ENCODE measurements at places on chromosomes 13 and 19. TPM values are rescaled to one million over a fixed set of nuclear protein-coding genes. Genes with fewer than 3 reads are reported as not detected.

CCL25 gene
- total RNA-seq = 10.0 TPM

DNA sequence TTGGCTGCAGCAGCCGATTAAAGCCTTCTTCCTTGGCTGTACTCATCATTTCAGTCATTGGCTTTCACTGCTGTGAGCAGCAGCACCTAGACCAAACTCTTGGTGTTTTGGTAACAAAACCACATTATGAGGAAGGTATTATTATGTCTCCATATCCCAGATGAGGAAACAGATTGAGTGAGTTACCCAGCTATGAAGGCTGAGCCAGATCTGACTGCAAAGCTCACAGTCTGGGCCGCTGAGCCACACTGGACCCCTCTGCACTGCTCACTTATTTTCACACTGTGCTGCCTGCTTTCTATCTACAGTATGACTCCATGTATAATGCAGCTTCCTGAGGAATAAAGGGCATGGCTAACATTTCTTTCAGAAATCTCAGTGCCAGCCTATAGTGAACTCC is 24.5 kb downstream of the CRYL1 start:
- H3K4me3 ChIP-seq = no peak overlapping the region
- DNase-seq = no peak
- no peaks in the 10 kb centered on the region for H3K4me1 ChIP-seq
- H3K36me3 ChIP-seq = peaks cover 10% of the 10 kb centered on the region

- H3K4me1 ChIP-seq = no peaks in the 10 kb centered on the region
- no peaks in the 10 kb centered on the region for H3K27me3 ChIP-seq
- H3K36me3 ChIP-seq = peaks cover 11% of the 10 kb centered on the region
- no peak for DNase-seq
Measured at GRCh38 chr13:95267662-95268342, 33.4 kb downstream of the ABCC4 start.

DNA sequence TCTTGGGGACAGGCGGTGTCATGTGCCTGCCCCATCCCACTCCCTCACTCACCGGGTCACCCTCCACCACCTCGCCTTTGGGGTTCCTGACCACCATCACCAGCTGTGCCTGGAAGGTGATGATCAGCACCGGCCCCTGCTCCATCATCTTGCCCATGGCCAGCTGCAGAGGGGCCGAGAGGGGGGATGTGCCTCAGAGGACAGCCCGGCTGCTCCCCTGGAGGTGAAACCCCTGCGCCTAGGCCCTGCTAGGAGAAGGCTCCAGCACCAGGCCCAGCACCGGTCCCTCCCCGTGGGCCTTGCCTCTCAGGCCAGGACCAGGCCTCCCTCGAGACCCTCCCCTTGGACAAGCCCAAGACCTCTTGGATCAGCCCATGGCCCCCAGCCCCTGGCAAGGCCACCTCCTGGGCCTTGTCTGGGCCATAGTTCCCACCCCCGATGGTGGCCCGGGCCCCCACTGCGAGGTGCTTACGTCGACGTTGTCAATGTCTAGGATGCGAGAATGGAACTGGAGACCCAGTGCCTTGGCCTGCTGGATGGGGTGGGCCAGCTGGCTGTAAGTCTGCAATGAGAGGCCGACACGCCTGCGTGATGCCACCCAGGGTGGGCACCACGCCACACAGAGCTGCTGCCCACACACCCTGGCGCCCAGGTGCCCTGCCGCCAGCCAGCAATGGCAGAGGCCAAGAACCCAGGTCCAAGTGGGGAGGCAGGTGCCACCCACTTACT is 1.8 kb upstream of the CTXN1 start:
- peaks cover 14% of the 10 kb centered on the region for H3K4me1 ChIP-seq
- H3K27me3 ChIP-seq = no peaks in the 10 kb centered on the region
- peaks cover 12% of the 10 kb centered on the region for H3K36me3 ChIP-seq
- no peak overlapping the region for H3K27ac ChIP-seq
- no peak for DNase-seq

DNA sequence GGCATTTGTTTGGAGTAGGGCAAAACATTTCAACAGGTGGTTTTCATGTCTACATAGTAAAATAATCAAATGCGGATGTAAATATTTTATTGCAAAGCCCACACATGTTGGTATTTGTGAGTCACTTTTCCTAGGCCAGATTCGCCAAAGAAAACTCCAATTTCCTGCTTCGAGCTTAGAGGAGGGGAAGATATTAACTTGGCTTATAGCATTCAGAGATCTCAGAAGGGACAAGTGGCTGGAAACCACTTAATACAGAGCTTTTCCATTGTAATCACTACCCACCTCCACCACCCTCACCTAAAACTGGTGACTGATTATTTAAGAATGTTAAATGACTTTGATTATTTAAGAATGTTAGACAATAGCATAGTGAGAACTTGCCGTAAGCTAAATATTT is 530.6 kb upstream of the SPRY2 start:
- no peak overlapping the region for H3K4me3 ChIP-seq
- H3K36me3 ChIP-seq = no peaks in the 10 kb centered on the region
- H3K27me3 ChIP-seq = no peaks in the 10 kb centered on the region
- peaks cover 4% of the 10 kb centered on the region for H3K4me1 ChIP-seq
- no peak overlapping the region for H3K27ac ChIP-seq

TICAM1 gene
- total RNA-seq = 15.2 TPM

DNA sequence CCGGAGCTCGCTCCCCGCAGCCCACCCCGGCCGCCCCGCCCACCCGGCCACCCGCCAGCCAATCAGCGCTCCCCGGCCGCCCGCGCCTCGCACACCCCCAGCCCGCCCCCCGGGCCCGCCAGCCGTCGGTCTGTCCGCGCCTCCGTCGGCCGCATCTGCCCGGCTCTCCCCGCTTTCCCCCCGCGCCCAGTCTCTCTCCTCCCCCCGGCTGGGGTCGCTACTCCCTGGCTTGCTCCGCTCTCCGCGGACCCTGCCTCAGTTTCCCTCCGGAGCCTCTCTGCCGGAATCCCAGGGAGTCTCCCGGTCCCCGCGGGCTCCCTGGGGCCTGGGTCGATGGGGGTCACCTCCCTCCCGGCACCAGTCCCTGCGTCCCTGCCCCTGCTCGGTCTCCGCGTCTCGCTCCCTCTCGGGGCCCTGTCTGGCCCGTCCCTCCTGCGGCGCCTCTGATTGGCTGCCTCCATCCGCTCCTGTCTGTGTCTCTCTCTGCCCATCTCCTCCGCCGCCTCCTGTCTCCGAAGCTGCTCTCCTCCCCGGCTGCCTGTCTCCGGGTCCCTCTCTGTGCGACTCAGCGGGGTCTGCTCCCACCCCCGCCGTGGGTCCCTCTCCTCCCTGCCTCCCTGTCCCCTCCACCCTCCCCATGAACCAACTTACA is 484 bp downstream of the IL11 start:
- H3K4me3 ChIP-seq = no peak overlapping the region
- peak; percentile 38 for DNase-seq
- no peak overlapping the region for H3K27ac ChIP-seq
- peaks cover 2% of the 10 kb centered on the region for H3K36me3 ChIP-seq
- peaks cover 11% of the 10 kb centered on the region for H3K4me1 ChIP-seq

DNA sequence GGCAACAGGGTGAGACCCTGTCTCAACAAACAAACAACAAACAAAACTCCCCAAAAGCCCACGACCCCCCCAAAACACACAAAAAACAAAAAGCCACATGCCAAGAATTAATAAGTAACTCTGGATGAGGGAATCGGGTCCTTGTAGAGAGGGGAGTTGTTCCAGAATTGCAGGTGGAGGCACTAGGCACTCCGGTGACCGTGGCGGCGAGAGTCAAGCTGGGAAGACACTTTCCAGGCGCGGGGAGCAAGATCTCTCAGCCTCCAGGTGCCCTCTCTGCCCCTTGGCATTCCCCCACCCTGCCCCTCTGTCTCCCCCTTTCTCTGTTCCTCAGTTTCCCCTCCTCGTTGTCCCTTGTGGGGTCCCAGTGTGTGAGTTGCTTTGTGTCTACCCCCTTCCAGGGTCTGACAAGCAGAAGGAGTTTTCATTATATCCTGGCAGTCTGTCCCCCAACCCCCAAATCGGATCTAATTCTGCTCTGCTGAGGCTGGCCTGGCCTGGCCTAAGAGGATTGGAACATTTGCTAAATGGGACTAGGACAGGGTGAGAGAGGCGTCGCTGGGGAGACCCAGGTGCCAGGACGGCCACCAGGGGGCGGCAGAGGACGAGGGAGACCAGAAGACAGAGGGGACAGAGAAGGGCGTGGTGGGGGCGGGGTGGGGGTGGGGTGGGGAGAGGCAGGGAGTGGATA is 8.3 kb upstream of the CRX start:
- no peak overlapping the region for H3K4me3 ChIP-seq
- no peaks in the 10 kb centered on the region for H3K4me1 ChIP-seq
- H3K27me3 ChIP-seq = peaks cover 4% of the 10 kb centered on the region
- no peaks in the 10 kb centered on the region for H3K36me3 ChIP-seq
- peak; percentile 82 for DNase-seq

- no peaks in the 10 kb centered on the region for H3K27me3 ChIP-seq
- H3K36me3 ChIP-seq = no peaks in the 10 kb centered on the region
- DNase-seq = no peak
- H3K4me3 ChIP-seq = no peak overlapping the region
- no peaks in the 10 kb centered on the region for H3K4me1 ChIP-seq
Measured at GRCh38 chr19:32837531-32837930, 32.0 kb downstream of the SLC7A9 start.

HIPK4 gene
- 0.10 TPM for total RNA-seq

FAAP24 gene
- total RNA-seq = 8.9 TPM

GRCh38 chr19:23403581-23404324 is 8.5 kb upstream of the ZNF91 start:
- H3K4me1 ChIP-seq = no peaks in the 10 kb centered on the region
- H3K27me3 ChIP-seq = no peaks in the 10 kb centered on the region
- H3K27ac ChIP-seq = no peak overlapping the region

ZNF791 gene
- 26.6 TPM for total RNA-seq

- H3K4me1 ChIP-seq = peaks cover 7% of the 10 kb centered on the region
- H3K27ac ChIP-seq = no peak overlapping the region
- H3K4me3 ChIP-seq = no peak overlapping the region
- H3K36me3 ChIP-seq = peaks cover 43% of the 10 kb centered on the region
Measured at GRCh38 chr19:48186541-48186991, 16.1 kb downstream of the ZSWIM9 start.

DNA sequence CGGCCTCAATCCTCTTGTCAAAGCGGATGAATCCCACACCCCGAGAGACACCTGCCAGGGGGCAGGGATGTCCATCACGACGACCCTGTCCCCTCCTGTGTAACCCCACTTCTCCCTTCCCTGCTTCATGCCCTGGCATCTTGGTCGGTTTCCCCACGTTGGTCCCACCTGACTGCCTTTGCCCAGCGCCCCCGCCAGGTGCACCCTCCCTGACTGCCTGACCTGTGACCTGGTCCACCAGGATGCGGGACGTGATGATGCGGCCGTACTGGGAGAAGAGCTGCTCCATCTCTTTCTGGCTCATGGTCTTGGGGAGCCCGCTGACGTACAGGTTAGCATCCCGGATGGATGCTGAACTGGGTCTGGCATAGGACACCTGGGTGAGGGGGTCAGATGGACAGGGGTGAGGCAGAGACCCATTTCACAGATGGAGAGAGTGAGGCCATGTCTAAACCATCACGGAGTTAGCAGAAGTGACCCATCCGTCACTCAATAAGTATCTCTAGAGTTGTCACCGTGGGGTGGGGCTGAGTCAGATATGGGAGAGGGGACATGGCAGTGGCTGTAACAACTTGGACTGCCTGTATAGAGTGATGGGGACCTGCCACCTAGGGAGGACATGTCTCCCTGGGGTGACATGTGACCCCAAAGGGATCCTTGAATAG is 22.5 kb downstream of the ELAVL3 start:
- H3K4me3 ChIP-seq = no peak overlapping the region
- H3K27me3 ChIP-seq = peaks cover 10% of the 10 kb centered on the region

KASH5 gene
- not detected for total RNA-seq

PRTN3 gene
- not detected for total RNA-seq

GRCh38 chr19:850221-850978 is 1.7 kb upstream of the ELANE start:
- DNase-seq = no peak
- H3K4me1 ChIP-seq = no peaks in the 10 kb centered on the region
- no peaks in the 10 kb centered on the region for H3K36me3 ChIP-seq
- H3K4me3 ChIP-seq = no peak overlapping the region
- H3K27me3 ChIP-seq = peaks cover 5% of the 10 kb centered on the region

KLK6 gene
- total RNA-seq = not detected

GRCh38 chr13:79870766-79871165 is 389.8 kb downstream of the NDFIP2 start:
- no peak overlapping the region for H3K4me3 ChIP-seq
- H3K27ac ChIP-seq = no peak overlapping the region
- no peaks in the 10 kb centered on the region for H3K4me1 ChIP-seq

GRCh38 chr19:37221136-37221535 is 3.1 kb downstream of the ZNF383 start:
- H3K4me3 ChIP-seq = no peak overlapping the region
- H3K27ac ChIP-seq = no peak overlapping the region

DHRS12 gene
- total RNA-seq = 8.9 TPM

KLC3 gene
- total RNA-seq = not detected

GRCh38 chr19:17170538-17171297 is 44.4 kb upstream of the USE1 start:
- no peak overlapping the region for H3K4me3 ChIP-seq
- H3K27me3 ChIP-seq = no peaks in the 10 kb centered on the region
- no peak overlapping the region for H3K27ac ChIP-seq
- peaks cover 57% of the 10 kb centered on the region for H3K36me3 ChIP-seq

DNA sequence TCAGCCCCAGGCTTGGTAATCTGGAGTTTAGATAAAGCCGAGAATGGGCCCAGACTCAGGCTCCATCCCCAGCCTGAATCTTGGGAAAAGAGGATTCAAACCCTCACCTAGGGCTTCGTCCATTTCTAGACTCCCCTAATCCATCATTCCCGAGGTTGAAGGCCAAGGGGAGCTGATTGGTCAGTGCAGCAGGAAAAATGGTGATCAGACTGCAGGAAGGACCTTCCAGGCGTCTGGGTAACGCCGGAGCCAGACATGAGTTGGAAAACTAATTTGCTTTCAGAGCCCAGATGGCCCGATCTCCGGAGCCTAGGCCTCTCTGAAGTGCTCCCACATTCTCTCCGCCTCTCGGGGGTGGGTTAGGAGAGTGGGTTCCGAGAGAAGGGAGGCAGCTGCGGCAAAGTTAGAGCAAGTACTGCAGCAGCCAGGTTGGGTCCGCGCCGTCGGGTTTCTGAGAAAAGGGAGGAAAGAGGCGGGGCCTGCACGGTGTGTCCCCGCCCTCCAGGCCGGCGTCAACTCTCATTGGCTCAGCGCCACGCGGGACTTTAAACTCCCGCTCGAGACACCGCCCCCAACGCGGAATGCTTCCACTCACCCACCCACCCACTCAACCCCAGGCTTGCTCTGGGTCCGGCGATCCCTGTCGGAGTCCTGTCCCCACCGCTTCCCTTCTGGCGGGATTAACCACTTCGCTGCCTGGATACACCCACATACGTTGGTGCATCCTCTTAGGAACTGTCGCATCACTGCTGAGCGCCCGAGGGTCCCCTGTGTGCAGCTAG is 788 bp upstream of the RTBDN start:
- H3K27ac ChIP-seq = no peak overlapping the region
- H3K36me3 ChIP-seq = no peaks in the 10 kb centered on the region
- H3K27me3 ChIP-seq = peaks cover 72% of the 10 kb centered on the region
- H3K4me1 ChIP-seq = peaks cover 19% of the 10 kb centered on the region
- H3K4me3 ChIP-seq = no peak overlapping the region

GRCh38 chr13:79806821-79807220 is 325.9 kb downstream of the NDFIP2 start:
- no peaks in the 10 kb centered on the region for H3K36me3 ChIP-seq
- H3K4me1 ChIP-seq = no peaks in the 10 kb centered on the region
- no peaks in the 10 kb centered on the region for H3K27me3 ChIP-seq
- no peak for DNase-seq
- H3K27ac ChIP-seq = no peak overlapping the region
- no peak overlapping the region for H3K4me3 ChIP-seq

- peaks cover 10% of the 10 kb centered on the region for H3K4me1 ChIP-seq
- H3K27ac ChIP-seq = no peak overlapping the region
- DNase-seq = no peak
- H3K27me3 ChIP-seq = peaks cover 11% of the 10 kb centered on the region
Measured at GRCh38 chr13:46079770-46080169, 25.1 kb downstream of the CPB2 start.

Measured in activated CD8-positive, alpha-beta T cell treated with anti-CD3 and anti-CD28 coated beads, Interleukin-2, amount 10 ng/mL, durations not matched to agents 7 days and 5 days (primary cell).